Left colon (tissue), 2 donors: ENCODE measurements at places on chromosomes 13 and 19.

DNA sequence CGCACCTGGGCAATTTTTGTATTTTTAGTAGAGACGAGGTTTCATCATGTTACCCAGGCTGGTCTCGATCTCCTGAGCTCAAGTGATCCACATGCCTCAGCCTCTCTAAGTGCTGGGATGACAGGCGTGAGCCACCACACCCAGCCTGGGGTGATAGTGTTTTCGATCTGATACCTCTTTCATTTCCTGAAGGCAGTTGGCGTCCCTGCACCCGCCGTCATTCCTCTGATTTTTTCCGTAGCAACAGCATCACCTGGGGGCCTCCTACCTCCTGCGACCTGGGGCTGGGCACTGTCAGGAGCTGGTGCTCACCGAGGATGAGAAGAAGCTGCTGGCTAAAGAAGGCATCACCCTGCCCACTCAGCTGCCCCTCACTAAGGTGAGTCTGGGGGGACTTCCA is 10.8 kb downstream of the CREB3L3 start:
- no peak for DNase-seq

DNA sequence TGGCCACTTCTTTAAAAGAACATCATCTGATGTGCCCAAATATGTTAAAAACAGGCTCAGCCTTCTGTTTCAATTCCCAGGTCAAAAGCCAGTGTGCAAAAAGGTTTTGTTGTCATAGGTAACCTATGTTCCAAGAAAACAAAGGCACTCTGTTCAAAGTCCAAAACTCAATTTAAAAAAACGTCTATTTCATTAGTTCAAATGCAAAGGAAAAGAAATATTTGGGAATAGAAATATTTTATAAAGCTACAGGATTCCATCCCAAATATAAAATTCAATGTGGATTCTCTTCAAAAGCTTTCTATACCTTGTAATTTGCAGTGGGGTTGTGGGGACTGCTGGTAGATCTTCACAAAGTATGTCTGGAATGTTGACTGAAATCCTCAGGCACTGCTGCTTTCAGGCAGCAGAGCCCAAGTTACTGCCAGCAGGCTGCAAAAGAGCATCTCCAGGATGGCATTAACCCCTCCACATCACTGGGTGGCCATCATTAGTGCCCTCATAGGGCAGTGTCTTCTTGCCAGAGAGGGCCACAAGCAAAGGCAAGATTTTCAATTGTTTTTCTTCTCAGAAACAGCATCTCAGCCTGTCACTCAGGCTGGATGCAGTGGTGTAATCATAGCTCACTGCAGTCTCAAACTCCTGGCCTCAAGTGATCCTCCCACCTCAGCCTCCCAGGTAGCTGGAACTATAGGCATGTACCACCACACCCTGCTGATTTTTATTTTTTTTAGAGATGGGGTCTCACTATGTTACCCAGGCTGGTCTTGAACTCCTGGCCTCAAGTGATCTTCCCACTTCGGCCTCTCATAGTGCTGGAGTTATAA is 22.8 kb upstream of the STK24 start:
- DNase-seq = no peak

- peak; percentile 33 for DNase-seq
These were observed 686 bp downstream of the LENG8 start for GRCh38 chr19:54449701-54450069.

- DNase-seq = peak; percentile 60
These were observed 689 bp downstream of the ING1 start for GRCh38 chr13:110713981-110714796.

GRCh38 chr19:18388100-18388959 is 2.4 kb downstream of the GDF15 start:
- peak; percentile 90 for DNase-seq

DNA sequence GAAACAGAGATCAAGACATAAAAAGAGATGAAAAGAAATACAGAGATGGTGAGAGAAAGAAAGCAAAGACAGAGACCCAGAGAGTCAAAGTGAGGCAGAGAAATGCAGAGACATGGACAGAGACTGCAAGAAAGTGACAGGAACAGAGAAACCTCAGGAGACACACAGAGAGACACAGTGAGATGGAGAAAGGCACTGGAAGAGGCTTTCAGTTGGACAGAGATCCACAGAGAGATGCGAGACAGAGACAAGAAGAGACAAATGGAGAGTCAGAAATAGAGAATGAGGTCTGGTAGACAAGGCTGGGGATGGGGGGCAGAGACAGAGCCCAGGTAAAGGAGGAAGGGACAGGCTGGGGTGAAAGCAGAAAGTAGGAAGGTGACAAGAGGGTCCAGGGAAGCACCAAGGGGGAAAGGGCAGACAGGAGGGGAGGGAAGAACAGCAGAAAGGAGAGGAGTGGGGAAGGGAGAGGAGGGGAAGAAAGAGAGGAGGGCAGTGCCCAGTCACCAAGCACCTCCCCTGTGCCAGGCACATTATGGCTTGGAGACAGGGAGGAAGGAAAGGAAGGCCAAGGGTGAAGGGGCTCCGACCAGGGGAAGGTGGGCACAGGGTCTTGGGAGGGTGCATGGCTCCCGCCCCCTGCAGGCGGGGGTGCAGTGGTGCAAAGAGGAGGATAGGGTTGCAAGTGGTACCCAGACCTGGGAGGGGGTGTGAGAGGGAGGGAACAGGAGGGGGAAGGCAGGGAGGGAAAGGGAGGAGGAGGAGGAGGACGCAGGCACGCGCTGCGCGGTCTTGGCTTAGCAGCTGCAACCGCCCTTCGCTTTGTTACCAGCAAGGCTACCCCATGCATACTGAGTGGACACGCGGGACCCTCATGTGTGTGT is 38.4 kb downstream of the DEDD2 start:
- no peak for DNase-seq

GRCh38 chr19:1264801-1265614 is 4.1 kb upstream of the CIRBP start:
- peak; percentile 80 for DNase-seq

- peak; percentile 70 for DNase-seq
These were observed 1.0 kb upstream of the TYROBP start for GRCh38 chr19:35908973-35909683.

DNA sequence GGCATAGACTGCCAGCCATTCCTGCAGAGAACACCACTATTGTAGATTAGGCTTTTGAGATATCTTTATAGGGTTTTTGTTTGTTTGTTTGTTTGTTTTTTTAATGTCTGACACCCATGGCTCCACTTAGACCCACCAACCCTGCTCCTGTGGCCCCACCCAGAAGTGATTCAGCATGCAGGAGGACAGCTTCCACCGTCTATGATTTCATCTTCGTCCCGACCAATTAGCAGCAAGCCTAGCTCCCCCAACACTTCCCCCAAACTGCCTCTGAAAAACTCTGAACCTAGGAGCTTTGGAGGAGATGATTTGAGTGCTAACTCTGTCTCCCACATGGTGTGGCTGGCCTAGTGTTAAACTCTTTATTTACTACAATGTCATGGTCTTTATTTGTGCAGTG is 108.3 kb upstream of the RXFP2 start:
- no peak for DNase-seq

- DNase-seq = peak; percentile 69
These were observed 297.3 kb downstream of the ZNF536 start for GRCh38 chr19:30669329-30670010.

DNA sequence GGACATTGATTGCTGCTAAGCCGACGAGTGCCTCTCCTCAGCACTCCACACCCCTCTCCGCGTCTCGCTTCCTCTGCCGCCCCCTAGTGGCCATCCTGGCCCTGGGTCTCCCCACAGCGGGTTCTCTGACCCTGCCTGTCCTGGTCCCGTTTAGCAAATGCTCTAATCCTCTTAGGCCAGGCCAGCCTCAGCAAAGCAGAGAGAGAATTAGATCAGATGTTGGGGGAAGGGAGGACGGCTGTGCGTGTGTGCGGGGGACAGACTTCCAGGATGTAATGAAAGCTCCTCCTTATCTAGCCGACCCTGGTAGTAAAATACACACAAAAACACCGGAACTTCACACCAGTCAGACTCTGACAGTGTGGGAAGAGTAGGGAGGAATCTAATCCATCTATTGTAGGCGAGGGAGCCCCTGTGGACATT is 4.5 kb downstream of the TPRX2 start:
- DNase-seq = peak; percentile 60

DNA sequence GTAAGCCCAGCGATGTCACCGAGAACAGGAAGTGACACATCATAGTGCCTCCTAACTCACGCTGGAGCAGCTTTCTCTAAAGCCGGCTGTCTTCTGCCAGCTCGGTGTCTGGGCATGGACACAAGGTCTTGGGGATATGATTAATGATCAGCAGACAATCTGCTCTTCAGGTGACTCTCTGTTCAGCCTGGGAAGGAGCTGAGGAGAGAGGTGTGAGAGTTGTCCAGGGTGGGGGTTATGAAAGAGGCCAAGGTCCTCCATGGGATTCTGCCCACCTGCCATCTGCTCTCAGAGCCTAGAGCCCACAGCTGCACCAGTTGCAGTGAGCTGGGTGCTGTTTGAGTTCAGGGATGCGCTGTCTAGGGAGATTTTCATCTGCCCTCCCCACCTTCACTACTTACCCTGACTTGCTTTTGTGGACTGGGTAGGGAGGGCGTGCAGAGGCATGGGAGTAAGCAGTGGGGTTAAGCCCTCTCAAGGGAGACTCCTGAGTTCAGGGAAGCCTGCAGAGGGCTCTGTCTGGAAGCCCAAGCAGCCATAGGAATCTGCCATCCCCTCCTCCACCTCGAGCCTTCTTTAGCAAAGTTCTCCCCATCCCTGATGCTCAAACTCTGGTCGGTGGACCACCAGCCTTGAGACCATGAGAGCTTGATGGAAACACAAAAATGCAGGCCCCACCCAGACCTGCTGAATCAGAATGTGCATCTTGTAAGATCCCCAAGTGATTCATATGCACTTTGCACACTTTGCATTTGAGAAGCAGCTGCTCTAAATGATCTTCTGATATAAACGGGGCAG is 539.7 kb downstream of the RFC3 start:
- no peak for DNase-seq

- no peak for DNase-seq
These were observed 133.7 kb downstream of the GGACT start for GRCh38 chr13:100454876-100455275.

- DNase-seq = no peak
These were observed 339.4 kb downstream of the TEX29 start for GRCh38 chr13:111659842-111660241.

DNA sequence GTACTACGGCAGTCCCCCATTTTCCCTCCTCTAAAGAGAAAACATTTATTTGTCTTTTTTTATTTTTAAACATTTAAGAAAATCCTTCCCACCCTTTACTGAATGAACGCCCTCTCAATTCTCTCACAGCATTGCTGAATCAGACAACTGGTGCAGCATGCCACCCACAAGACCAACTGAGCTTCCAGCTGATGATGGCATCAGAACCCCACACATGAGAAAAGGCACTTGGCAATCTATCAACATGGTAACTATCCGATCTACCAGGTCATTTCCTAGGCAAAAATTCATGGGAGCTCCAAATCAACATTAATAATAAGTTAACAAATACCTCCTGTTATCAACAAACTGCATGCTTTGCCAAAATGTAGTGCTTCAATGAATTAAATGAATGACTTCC is 43.1 kb downstream of the LHFPL6 start:
- no peak for DNase-seq

- no peak for DNase-seq
These were observed 94.7 kb downstream of the MIPEP start for GRCh38 chr13:23794267-23795161.

GRCh38 chr13:110420626-110421025 is 113.5 kb downstream of the COL4A2 start:
- DNase-seq = no peak

- DNase-seq = no peak
These were observed 873.0 kb downstream of the OLFM4 start for GRCh38 chr13:53901593-53901992.

DNA sequence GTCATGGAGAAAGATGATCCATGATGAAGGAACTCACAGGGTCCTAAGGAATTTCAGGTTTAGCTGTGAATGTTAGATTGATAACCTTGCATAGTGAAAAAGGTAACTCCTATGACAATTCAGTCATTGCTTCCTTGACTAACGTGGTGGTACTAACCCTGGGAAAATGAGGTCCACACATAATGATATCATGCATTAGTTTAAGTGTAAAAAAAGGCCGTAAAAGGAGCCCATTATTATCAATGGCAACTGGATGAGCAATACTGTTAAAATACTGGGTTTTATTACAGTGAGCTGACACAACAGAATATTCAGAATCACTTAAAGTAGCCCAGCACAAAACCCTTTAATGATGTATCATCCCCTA is 515.4 kb downstream of the DCT start:
- DNase-seq = no peak

DNA sequence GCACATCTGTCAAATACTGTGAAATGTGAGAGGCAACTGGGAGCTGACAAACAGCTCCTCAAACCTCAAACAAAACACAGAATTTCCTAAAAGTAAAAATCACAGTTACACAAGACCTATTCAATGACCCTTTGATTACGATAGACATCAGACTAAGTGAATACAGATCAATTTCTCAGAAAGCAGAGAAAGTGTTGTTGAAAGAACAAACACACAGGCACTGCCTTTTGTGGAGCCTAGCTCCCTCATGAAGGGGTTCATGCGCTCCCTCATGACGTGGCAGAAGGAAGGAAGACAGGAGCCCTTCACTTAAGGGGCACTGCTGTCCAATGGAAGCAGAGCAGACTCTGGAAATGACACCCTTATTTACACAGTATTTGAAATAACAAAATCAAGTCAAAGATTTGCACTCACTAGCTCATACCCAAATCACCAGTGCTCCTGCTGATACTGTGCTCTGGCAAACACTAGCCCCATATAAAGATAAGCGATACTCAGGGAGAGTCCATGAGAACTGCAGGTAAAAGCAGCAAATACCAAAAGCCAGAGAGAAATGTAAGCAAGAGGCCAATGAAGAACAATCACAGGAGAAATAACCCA is 144.9 kb downstream of the KLF12 start:
- DNase-seq = no peak

GRCh38 chr19:2043961-2044708 is 6.9 kb downstream of the MKNK2 start:
- peak; percentile 16 for DNase-seq

DNA sequence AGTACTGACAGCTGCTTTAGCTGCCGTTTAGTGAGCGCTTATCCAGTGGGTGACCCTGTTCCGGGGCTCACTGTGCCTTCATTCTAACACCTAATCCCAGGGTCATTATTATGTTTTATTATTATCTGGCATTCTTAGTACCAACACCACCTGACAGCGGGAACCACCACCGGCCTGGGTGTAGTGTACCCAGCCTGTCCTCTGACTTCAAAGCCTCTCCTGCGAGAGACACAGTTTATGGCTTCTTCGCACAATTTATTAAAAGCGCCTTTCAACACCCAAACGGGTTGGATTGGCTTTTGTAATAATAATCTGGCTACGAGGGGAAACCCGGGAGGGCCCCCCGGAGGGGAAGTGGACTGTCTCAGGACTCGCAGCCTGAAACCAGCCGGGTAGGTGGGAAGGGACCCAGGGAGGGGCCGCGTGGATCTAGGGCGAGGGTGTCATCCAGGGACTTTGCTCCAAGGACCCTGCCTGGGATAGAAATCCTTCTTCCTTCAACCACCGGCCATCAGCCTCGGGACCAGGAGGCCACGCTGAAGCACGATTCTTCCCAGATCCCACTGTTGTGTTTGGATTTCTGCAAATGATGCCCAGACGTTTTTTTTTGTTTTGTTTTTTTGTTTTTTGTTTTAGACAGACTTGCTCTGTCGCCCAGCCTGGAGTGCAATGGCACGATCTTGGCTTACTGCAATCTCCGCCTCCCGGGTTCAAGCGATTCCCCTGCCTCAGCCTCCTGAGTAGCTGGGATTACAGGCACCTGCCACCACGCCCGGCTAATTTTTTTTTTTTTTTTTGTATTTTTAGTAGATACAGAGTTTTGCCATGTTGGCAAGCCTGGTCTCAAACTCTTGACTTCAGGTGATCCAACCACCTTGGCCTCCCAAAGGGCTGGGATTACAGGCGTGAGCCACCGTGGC is 1.6 kb upstream of the ZBTB7A start:
- DNase-seq = peak; percentile 78
